Glutamatergic neuron (in vitro differentiated cells): ENCODE measurements at places on chromosomes 11 and 22. TPM values are rescaled to one million over a fixed set of nuclear protein-coding genes. Genes with fewer than 3 reads are reported as not detected.

DNA sequence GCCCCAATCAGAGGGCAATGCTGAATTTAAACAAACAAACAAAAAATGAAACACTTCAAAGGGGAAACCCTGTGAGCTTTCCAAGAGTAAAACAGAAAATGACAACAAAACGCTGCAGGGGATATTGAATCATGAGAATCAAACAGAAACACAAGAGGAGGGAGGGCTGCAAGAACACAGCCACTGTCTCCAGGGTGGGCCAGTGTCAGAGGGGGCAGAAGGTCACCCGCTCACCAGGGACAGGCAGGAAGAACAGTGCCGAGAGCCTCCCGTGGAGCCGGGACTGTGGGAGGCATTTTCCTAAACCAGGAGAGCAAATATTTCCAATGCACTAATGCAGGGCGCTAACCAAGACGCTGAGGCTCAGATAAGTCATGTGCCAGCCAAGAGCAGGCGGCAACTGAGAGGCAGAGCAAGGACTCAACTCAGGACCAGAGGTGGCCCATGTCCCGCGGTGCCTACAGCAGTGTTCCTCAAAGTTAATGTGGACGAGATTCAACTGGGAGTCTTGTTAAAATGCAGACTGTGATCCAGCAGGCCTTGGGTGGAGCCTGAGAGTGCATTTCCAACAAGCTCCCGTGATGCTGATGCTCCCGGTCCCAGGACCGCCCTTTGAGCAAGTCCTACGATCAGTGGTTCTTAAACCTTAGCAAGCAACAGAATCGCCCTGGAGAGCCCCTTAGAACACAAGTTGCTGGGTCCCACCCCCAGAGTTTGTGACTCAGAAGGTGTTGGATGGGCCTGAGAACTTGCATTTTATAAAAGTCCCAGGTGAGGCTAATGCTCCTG, 197.2 kb downstream of the TENM4 start:
- DNase-seq: no peak

- DNase-seq: no peak
Measured at GRCh38 chr11:126394036-126394435, 38.5 kb downstream of the ST3GAL4 start.

DNA sequence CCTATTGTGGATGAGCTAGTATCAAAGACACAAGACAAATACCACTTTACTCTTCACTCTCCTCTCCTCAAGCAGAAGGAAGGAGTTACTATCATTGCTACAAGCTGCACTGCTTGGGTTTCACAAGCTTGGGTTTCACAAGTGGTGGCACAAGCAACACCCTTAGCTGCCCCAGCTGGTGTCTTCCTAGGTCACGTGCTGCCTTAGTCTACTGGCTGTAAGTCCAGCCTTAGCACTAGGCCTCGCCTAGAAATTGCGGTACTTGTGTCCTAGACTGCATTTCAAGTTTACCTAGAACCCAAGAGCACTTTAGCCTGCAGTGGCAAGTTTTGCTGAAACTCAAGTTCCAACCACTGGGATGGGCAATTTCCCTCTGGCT, 86.6 kb downstream of the EHF start:
- DNase-seq: no peak

- peak; percentile 28 for DNase-seq
Measured at GRCh38 chr22:37187891-37188761, at the start of gene C1QTNF6. TSS of gene C1QTNF6 (minus strand) at chr22:37188247. CDS start at chr22:37188213, 34 bp downstream.

DNA sequence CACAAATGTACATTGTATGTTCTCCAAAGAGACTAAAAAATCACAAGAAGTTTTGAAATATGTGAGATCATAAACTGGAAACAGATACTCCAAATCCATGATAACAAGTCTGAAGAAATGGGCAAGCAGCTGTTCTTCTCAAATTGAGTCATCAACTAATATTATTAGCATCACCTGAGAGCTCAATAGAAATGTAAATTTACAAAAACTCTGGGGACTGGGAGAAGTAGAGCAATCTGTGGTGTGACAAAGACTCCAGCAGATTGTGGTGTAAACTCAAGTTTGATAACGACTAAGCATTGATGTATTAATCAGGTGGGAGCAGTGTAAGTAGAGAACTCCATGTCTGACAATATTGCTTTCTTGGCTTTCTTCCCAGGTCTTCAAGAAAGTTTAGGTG, 53.2 kb downstream of the GLYATL1 start:
- DNase-seq: no peak

GRCh38 chr11:118641397-118642019, 34.1 kb downstream of the PHLDB1 start:
- no peak for DNase-seq

GRCh38 chr11:3165152-3165705, at the start of gene OSBPL5:
TSS of gene OSBPL5 (minus strand) at chr11:3165310. CDS start at chr11:3129148, 36,162 bp downstream.
- peak; percentile 85 for DNase-seq

GRCh38 chr11:130449996-130450769, 1.7 kb downstream of the ADAMTS15 start:
- DNase-seq: peak; percentile 70

SYT7 gene
- total RNA-seq: 93.6 TPM

DNA sequence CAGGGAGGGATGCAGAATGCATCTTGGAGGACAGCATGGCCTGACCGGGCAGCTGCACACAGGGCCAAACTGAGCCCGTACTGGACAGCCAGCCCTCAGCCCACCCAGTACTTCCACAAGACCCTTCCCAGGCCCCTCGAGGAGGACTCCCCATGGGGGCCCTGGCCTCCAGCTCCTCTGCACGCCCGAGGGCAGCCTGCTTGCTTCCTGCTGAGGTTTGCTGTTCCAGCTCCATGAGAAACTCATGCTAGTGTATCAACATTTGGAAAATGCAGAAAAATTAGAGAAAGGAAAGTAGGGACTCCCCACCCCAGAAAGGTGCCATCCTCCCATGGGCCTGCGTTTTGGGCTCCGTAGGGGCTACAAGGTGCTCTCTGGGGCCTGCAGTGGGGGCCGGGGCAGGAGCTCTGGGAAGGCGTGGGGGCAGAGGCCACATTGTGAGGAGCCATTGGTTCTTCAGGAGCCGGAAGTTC, 21.3 kb upstream of the CCDC188 start:
- DNase-seq: no peak

ACCSL gene
- total RNA-seq: not detected
